Kasumi-1 (cell line): ENCODE measurements at places on chromosomes 12 and 14.

DNA sequence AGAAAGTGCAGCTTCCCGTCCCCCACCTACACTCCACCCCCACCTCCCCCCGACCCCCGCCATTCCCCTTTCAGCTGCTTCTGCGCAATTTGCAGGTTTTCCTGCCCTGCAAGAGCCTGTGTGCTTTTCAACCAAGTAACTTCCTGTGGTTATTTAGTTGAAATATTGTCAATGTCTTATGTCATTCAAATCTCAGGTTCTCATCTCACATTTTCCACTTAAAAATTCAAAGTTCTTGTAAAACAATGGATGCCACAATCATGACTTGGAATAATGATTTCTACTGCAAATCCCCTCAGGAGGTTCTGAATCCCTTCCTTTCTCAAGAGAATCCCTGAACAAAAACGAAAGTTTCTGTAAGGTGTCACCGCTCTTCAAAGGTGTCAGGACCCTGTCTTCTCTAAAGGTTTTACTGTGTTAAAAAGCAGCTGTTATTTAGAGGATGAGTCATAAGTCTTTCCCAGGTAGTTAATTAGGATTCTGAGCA lies 31.6 kb downstream of the WBP11 start:
- DNase-seq = peak; percentile 41

- DNase-seq = no peak
Observed at GRCh38 chr12:54376596-54376995, 7.9 kb downstream of the ZNF385A start.

- DNase-seq = no peak
Observed at GRCh38 chr14:54589076-54589475, 22.1 kb downstream of the SAMD4A start.

DNA sequence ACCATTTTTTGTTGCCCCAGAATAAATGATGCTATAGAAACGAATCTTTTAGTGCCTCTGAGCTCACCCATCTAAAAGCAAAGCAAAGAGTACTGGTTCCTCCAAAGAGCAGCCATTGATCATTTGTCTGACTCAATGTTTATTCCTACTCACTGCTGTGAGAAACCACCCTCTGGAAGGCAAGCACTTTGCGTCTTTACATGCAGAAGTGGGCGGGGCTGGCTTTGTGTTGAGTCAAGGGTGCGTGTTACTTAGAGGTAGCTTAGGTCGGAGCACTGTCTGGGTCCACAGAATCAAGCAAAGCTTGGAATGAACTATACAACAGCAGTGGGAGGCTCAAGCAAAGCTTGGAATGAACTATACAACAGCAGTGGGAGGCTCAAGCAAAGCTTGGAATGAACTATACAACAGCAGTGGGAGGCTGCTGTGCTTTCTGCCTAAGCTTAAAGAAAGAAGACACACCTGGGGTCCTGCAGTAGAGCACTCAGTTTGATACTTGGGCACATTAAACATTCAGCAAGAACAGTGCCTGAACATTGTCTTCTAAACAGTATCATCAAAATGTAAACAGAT lies 77.2 kb upstream of the PRICKLE1 start:
- DNase-seq = no peak

DNA sequence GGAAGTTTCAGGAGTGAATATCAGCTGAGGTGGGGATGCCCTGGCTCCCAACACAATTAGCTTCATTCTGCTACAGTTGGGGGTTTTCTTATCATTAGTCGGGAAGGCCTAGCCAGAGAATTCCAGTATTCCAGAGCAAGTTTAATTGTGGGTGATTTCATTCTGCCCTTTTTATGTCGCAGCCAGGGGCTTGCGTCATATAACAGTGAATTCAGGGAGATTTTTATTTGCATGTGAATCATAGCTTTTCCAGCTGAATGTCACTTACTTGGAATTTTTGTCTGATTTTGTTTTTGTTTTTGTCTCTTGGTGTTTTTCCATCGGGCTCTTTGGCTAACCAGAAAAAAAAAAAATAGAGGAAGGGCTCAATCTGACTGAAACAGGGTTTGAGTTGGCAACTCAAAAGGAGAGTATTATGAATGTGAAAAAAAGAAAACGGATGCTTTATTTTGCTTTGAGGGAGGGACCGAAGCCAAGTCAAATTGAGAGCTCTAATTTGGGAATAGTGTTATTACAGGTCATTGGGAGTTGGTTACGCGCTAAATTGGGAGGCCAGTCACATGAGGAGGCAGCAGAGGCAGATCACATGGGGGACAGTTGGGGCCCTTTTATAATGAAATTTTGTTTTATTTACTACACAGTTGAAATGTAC lies 119.4 kb downstream of the SAMD4A start:
- DNase-seq = no peak

DNA sequence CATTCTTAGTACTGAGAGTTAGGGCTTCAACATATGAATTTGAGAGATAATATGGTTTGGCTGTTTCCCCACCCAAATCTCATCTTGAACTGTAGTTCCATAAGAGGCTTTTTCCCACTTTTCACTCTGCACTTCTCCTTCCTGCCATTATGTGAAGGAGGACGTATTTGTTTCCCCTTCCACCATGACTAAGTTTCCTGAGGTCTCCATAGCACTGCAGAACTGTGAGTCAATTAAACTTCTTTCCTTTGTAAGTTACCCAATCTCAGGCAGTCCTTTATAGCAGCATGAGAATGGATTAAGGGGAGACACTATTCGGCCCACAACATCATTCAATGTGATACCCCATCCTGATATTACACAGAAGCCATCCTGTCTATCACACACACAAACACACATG lies 36.8 kb upstream of the ALG10B start:
- no peak for DNase-seq

DNA sequence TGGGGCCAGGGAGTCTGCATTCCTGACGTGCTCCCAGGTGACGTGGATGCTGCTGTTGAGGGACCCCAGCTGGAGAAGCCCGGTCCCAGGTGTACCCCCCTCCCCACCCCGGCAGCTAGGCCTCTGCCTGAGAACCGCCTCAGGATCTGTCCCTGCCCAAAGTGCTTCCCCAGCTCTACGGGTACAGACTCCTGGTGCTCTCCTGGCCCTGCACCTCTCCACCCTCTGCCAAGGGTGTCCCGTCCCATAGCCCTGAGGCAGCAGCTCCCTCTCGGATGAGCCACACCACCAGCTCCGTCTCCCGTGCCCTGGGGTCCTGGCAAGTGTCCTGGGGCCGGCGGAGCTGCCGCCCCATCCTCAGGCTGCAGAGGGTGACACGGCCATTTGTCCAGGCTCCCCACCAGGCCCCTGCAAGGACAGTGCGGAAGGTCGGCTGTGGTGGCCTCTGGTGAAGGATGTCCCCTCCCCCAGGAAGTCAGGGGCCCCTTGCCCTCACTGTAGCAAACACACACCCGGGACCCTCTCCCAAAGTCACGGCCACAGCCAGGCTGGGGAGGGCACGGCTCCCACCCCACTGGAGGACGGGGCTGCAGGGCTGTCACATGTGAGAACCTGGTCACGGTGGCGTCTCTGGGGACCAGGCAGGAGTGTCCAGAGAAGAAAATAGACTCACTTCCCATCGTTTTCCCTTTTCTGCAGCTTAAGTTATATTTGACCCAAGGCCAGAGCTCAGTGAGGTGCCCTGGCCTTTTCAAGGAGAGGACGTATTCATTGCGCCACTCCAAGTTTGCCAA lies 74.4 kb upstream of the FBRSL1 start:
- DNase-seq = no peak

GRCh38 chr12:32233568-32233967 lies 126.9 kb downstream of the BICD1 start:
- DNase-seq = no peak

DNA sequence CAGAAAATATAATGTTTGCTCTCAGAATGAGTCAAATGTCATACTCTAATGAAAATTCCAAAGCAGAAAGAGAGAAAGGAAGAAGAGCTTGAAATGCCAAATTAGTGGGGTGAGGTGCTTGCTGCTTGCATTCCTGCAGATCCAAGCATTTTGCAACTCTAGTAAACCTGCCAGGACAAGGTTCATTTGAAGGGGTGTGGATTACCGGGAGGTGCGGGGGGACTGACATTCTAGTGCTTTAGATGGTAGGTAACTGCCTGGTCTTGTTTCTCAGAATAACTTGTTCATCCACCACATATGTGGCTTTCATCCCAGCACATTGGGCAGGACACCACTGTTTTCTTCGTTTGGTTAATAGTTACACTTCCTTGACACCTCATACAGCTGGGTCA lies 144.4 kb downstream of the AKAP6 start:
- DNase-seq = no peak

DNA sequence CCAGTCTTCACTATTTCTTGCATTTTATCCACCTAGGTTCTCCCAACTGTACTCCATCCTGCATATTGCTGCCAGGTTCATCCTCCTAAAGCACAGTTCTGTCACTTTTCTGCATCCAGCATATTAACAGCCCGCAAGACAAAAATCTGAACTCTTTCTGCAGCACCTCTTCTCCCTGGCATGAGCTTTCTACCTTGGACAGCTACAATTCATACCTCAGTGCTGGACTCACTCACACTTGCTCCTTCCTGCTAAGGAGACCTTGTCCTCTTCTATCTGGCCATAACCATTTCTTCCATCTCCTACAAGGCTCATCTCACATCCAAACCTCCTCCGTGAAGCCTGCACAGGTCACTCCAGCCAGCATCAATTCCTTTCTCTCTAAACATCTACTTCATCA lies 170.1 kb upstream of the GRIP1 start:
- no peak for DNase-seq

- DNase-seq = no peak
Observed at GRCh38 chr12:82468563-82468962, 110.2 kb downstream of the METTL25 start.

DNA sequence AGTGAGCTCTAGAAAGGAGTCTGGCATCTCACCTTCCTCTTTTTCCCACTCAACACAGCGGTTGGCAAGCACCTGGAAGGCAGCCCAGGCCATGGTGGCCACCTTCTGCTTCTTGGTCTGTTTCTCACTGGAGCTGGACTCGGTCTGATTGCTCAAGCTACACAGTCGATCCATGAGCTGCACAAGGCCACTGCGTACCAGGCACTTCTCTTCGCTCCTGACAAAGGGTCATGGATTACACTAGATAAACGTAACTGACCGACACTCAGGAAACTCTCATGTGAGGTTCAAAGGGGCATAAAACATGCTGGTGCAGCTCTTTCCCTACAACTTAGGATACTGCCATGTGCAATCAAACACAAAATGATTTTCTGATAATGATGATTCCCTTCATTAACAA lies 113.7 kb downstream of the TRAFD1 start:
- no peak for DNase-seq
